ENCODE measurements at places on chromosomes 1 and 21.

- DNase-seq, result no peak
Measured at GRCh38 chr1:160500321-160500990, 22.6 kb downstream of the SLAMF6 start.

DNA sequence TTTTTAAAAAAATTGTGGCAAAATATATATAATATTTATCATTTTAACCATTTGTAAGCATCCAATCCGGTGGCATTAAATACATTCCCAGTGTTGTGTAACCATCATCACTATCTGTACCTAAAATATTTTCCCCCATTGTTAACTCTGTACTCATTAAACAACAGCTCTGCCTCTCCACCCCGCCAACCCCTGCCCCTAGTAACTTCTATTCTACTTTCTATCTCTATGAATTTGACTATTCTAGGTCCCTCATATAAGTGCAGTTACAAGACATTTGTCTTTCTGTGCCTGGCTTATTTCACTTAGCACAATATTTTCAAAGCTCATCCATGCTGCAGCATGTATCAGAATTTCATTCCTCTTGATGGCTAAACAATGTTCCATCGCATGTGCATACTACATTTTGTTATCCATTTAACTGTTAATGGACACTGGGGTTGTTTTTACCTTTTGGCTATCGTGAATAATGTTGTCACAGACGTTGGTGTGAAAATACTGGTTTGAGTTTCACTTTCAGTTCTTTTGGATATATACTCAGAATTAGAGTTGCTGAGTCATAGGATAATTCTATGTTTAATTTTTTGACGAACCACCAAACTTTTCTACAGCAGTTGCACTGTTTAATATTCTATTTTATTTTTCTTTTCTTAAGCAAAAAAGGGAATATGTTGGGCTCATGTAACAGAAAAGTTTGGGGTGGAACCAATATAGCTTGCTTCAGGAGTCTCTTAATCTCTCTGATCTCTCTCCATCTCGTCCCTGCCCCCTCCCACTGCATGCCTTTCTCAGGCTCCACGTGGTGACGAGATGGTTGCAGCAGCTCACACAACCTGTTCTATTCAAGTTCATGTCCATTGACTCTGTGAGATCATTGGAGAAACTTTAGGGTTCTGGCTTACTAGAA lies 25.2 kb upstream of the RCAN1 start:
- peak; percentile 28 for DNase-seq

DNA sequence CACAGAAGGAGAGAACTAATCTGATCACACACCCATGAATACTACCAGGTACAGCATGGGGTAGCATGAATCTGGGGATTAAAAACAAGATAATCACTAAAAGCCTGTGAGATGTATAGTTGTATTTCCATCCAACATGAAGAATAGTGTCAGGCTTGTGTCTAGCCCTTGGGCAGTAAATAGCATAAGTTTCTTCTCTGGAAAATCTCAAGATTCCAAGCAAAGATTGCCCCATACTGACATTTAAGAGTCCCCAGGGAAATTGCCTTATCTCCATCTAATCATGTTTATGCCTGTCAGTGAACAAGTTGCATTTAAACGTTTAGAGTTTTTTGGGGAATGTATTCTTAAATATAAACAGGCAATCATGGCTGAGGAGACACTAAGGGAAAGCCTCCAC lies 109.2 kb upstream of the SERTAD4 start:
- DNase-seq, result no peak

DNA sequence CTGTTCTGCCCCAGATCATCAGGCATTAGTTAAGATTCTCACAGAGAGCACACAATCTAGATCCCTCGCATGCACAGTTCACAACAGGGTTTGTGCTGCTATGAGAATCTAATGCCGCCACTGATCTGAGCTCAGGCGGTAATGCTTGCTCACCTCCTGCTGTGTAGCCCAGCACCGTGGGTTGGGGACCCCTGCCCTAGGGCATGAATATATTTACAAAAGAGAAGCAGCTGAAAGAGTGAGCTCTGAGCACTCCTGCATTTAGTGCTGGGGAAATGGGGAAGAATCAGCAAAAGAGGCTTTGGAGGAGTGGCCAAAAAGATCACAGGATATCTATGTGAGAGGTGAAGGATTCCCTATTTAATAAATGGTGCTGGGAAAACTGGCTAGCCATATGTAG lies 5.6 kb downstream of the CFAP57 start:
- no peak for DNase-seq

DNA sequence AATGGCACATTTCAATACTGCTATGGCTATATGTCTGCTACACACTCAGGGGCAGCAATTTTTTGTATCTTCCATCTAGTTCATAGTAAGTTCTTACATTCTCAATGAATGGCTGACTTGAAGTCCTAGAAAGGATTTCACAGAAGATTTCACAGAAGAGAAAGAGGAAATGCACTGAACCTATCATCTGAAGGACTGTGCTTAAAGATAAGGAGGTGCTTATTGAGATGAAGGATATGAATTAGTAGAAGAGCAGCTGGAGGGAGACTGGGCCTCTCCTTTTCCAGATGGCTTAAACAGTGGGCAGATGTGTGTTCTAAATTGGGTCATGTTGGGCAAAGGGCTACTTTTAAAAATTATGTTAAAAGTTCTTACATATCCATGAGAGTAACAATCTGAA lies 14.6 kb downstream of the ADAR start:
- DNase-seq, result no peak

All from GM19239 (cell line).